ENCODE measurements at places on chromosomes 16 and 17. TPM values are rescaled to one million over a fixed set of nuclear protein-coding genes. Genes with fewer than 3 reads are reported as not detected.

SLC12A3 gene
- not detected for total RNA-seq

ZG16B gene
- total RNA-seq, result 0.23 TPM

PPP1R27 gene
- not detected for total RNA-seq

EFNB3 gene
- total RNA-seq, result 3.2 TPM

All from hair follicular keratinocyte (primary cell).